Thymus (tissue), 14 donors: ENCODE measurements at places on chromosomes 6 and 20. TPM values are rescaled to one million over a fixed set of nuclear protein-coding genes. Genes with fewer than 3 reads are reported as not detected.

PPP1R16B gene
- total RNA-seq, result 16.8 TPM

SLC22A7 gene
- 0.09 TPM for total RNA-seq

XKR7 gene
- under 0.01 TPM for total RNA-seq

CLDN20 gene
- not detected for total RNA-seq

RAD21L1 gene
- not detected for total RNA-seq

CRISP2 gene
- 0.05 TPM for total RNA-seq

TLDC2 gene
- 0.28 TPM for total RNA-seq

TAAR9 gene
- not detected for total RNA-seq

ULBP3 gene
- 1.1 TPM for total RNA-seq

PRPH2 gene
- total RNA-seq, result 0.57 TPM

FAM217A gene
- total RNA-seq, result under 0.01 TPM

SLC32A1 gene
- not detected for total RNA-seq

FKBP5 gene
- total RNA-seq, result 34.2 TPM

PTCRA gene
- total RNA-seq, result 145 TPM

TREM2 gene
- total RNA-seq, result 1.7 TPM

LTB gene
- 337 TPM for total RNA-seq

SLC52A3 gene
- total RNA-seq, result 0.05 TPM

SDC4 gene
- total RNA-seq, result 7.4 TPM

EEF1A2 gene
- total RNA-seq, result 0.19 TPM

RNF8 gene
- 16.9 TPM for total RNA-seq

POU5F1 gene
- 0.80 TPM for total RNA-seq

SAMD3 gene
- 23.9 TPM for total RNA-seq

HTR1B gene
- not detected for total RNA-seq

NUS1 gene
- total RNA-seq, result 10.0 TPM

PGC gene
- total RNA-seq, result 0.28 TPM

DYNLT2 gene
- 6.6 TPM for total RNA-seq

NOX3 gene
- total RNA-seq, result not detected

RARS2 gene
- total RNA-seq, result 32.1 TPM

ANKRD66 gene
- 0.05 TPM for total RNA-seq

SPEF1 gene
- total RNA-seq, result 0.05 TPM

RIPOR2 gene
- total RNA-seq, result 48.4 TPM

PKHD1 gene
- 0.05 TPM for total RNA-seq

KCTD20 gene
- total RNA-seq, result 49.9 TPM

PNLDC1 gene
- 0.28 TPM for total RNA-seq

ATP9A gene
- total RNA-seq, result 6.7 TPM

MLN gene
- 0.61 TPM for total RNA-seq
